Left cardiac atrium (tissue), 4 donors: ENCODE measurements at places on chromosomes 6 and 20.

DNA sequence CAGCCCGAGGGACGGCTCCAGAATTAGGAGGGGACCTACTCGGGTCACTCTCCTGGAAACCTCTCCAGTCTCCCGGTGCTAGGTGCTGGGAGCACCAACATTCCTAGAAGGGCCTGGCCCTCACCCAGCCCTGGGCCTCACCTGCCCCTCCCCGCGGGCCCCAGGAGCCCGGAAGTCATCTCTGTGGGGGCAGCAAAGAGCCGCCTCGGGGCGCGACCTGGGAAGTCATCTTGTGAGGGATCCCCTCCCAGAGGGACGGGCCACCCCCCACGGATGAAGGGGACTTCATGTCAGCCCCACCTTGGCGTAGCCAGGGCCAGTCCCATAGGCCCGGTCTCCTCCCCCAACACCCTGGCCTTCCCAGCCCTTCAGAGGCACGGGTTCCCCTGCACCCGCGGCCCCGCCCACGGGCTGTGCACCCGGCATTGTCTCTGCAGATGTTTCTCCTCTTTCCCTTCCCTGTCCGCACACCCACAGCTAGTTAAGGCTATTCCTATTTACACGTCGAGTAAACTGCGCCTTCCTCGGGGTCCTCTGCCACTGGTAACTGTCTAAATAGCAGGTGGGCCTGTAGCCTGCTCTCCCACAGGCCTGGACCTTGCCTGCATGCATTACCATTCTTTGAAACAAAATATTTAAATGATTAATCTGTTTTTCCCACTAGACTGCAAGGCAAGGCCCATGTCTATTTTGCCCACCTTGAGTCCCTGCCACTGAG, 896 bp upstream of the RNASET2 start:
- DNase-seq: peak; percentile 60

GRCh38 chr6:10557913-10558312, 36.8 kb downstream of the GCNT2 start:
- DNase-seq: no peak

- DNase-seq: no peak
Observed at GRCh38 chr6:1561355-1561754, 48.4 kb upstream of the FOXC1 start.

DNA sequence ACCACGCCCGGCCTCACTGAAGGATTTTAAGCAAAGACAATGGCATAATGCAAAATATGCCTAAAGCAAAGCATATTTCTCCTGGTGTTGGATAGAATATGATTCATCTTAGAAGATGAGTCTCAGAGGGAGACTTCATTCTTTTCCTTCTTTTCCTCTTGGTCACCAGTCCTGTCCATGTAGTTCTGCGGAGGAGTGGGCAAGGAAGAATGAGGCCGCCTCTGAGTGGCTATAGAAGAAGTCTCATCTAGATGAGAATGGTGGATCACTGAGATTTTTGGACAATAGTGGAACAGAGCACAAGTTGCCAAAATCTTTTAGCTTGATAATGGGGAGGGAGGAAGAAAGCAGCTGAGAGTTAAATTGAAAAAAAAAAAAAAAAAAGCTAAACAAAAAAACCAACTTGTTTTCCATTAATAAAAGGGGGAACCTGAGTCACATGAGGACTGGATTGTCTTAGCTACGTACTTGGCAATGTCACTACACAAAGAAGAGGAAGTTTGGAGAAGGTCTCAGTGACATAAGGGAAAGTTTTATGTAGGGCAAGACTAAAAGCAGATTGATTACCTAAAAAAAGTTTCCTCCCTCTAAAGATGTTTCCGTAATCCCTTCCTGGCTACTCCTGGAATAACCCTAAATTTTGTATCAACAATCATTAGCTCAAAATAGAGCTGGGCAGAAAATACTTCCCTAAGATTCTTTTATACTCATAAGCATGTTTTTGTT, 6.0 kb downstream of the CD83 start:
- no peak for DNase-seq

GRCh38 chr6:138116661-138116999, 9.4 kb upstream of the PERP start:
- no peak for DNase-seq

DNA sequence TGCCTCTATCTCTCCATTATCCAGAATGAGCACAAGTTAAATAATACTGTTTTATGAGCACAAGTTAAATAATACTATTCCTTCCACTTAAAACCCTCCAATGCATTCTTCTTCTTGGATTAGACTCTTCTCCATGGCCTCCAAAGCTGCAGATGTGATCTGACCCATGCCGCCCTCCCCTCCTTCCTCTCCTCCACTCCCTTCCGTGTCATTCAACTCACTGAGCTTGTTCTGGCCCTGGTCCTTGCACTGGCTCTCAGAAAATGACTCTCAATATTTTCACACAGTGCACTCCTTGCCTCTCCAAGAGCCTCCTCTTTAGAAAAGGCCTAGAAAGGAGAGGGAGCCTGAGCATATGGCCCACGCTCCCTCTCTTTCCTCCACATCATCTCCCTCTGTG, 125.0 kb upstream of the CD93 start:
- DNase-seq: no peak

GRCh38 chr20:35992713-35993335, 24.4 kb downstream of the CNBD2 start:
- no peak for DNase-seq

- no peak for DNase-seq
Observed at GRCh38 chr6:143691155-143691554, 13.4 kb downstream of the PHACTR2 start.

DNA sequence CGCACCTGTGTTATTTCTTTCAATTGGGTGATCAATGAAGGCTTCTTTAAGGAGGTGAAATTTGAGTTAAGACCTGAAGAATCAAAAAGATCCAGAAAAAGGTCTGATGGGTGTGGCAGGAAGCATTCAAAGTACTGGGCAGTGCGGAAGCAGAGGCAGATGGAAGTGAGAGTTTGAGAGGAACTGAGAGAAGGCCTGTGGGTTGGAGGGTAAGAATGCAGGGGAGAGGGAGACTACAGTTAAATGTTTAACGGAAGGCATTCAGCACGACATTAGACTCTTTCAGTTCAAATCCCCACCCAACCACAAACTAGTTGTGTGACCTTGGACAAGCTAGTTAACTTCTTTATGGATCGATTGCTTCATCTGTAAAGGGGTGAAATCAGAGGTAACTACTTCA, 50.5 kb upstream of the GCM1 start:
- no peak for DNase-seq

- DNase-seq: no peak
Observed at GRCh38 chr6:163381118-163381756, 33.3 kb upstream of the QKI start.

DNA sequence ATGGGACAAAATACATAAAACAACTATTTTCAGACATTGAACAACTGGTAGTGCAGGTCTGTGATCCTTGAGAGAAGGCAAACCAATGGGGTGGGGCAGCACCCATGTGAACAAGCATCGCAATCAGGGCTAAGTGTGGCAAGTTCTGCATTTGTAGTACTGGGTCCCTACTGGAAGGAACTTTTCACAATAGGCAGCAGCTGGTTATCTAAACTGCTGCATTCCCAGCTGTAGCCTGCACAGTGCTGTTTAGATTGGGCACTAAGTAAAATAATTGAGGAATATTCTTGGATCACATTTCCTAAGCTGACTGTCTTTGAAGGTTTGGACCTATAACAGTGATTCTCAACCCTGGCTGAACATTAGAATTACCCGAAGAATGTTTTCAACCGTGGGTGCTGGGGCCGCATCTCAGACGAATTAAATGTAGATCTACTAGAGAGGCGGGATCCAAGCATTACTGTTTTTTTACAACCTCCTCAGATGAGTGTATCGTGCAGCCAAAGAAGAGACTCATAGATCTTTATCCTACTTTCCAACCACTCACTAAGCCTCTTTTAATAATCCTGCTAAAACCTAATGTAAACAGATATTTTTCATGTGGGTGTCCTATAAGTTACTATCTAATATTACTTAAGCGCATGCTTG, 12.4 kb upstream of the MAP3K4 start:
- no peak for DNase-seq

- peak; percentile 53 for DNase-seq
Observed at GRCh38 chr6:135568379-135568778, 70.8 kb upstream of the AHI1 start.

DNA sequence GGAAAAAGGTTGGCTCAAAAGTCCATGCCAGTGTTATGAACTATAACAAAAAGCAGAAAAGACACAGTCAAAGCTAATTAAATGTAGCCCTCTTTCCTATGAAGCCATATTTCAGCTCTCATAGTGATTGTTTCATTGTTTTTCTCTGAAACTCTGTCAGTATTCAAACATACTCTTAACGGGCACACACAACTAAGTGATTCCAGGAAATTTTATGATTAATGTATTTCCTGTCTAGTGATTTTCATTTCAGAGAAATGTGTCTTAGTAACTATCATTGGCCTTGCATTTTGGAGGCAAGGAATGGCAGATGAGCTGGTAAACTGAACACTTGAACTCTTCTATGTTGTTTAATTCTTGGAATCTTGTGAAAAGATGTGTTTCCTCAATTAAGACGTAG, 68.0 kb downstream of the CLVS2 start:
- DNase-seq: no peak

DNA sequence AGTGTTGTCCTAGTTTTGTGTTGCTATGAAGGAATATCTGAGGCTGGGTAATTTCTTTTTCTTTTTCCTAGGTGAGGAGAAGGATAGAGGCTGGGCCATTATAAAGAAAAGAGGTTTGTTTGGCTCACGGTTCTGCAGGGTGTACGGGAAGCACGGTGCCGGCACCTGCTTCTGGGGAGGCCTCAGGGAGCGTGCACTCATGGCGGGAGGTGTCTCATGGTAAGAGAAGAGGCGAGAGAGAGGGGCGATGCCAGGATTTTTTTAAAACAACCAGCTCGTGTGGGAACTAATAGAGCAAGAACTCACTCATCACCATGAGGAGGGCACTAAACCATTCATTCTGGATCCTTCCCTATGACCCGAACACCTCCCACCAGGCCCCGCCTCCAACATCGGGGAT, 14.2 kb upstream of the NPBWR2 start:
- DNase-seq: peak; percentile 3

DNA sequence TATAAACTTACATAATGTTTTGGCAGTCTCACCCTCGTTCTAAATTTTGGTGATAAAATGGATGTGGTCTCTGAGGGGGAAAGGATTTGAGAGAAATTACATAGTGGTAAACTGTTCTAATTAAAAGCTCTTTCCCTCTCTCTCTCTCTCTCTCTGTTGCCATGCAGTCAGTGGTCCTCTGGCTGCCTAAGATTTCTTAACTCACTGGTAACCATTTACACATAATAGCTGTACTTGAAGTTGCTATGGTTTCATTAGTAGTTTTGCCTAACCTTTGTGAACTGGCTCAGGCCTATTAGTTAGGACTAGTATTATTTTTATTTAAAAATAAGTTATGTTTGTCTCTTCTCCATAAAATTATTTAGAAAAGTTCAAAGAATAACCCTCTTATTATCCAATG, 42.0 kb downstream of the MAPK14 start:
- DNase-seq: no peak

- no peak for DNase-seq
Observed at GRCh38 chr6:89948876-89949275, 54.6 kb downstream of the GJA10 start.

DNA sequence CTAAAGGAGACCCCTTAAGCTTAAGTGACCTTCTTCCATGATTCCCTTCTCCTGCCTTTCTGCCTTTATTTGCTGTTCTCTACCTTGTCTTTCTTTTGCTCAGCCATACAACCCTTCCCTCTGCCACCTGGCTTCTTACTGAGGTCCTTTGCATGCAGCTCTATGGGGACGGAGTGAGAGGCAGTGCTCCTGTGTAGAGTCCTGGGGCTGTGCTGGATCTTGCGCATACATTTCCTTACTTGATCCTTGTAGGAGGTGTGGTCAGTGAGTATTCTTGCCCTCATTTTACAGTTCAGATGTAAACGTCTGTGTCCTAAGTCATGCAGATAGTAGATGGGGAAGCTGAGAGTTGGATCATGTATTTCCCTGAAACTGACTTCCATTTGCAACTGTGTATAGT, 5.7 kb downstream of the SASH1 start:
- DNase-seq: no peak

- no peak for DNase-seq
Observed at GRCh38 chr6:72654071-72654621, 32.3 kb downstream of the KCNQ5 start.

- DNase-seq: no peak
Observed at GRCh38 chr6:75299801-75300530, 15.4 kb upstream of the TMEM30A start.

- no peak for DNase-seq
Observed at GRCh38 chr20:46548688-46549087, 1.8 kb downstream of the OCSTAMP start.

- no peak for DNase-seq
Observed at GRCh38 chr6:106608080-106608668, 21.1 kb downstream of the RTN4IP1 start.

- no peak for DNase-seq
Observed at GRCh38 chr6:71349395-71349794, 60.8 kb downstream of the OGFRL1 start.

DNA sequence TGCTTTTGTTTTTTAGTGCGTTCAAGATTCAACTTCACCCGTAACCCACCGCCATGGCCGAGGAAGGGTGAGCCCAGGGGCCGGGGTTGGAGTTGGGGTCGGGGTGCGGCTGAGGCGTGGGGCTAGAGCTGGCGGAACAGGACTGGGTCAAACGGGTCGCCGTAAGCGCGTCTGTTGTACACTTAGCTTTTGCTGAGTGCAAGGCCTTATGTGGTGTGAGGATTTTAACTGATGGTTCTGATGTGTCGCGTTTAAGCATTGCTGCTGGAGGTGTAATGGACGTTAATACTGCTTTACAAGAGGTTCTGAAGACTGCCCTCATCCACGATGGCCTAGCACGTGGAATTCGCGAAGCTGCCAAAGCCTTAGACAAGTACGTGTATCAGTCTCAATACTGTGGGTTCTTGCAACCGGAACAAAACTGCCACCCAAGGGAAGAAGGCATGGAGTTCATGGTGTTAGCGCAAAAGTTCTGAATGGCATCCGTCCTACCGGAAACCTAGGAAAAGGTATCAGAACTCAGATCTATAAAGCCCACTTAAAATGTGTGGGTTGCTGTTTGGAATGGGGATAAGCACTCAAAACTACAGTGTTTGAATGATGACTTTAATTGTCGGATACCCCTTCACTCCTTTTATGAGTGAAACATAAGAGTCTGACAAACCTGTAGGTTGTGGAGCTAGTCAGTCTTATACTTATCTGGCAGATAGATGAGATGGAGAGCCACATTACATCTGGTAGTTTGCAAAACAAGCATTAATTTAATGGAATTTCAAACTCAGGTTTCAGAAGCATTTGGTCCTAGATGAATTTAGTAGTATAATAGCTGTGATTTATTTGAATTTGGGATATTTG, 574 bp downstream of the RPS12 start:
- no peak for DNase-seq
